ENCODE measurements at places on chromosomes 11 and 22.

- H3K36me3 ChIP-seq: no peaks in the 10 kb centered on the region
- H3K4me3 ChIP-seq: no peak overlapping the region
- no peak overlapping the region for H3K27ac ChIP-seq
- H3K27me3 ChIP-seq: no peaks in the 10 kb centered on the region
These were observed 57.1 kb downstream of the ST14 start for GRCh38 chr11:130216591-130217132.

DNA sequence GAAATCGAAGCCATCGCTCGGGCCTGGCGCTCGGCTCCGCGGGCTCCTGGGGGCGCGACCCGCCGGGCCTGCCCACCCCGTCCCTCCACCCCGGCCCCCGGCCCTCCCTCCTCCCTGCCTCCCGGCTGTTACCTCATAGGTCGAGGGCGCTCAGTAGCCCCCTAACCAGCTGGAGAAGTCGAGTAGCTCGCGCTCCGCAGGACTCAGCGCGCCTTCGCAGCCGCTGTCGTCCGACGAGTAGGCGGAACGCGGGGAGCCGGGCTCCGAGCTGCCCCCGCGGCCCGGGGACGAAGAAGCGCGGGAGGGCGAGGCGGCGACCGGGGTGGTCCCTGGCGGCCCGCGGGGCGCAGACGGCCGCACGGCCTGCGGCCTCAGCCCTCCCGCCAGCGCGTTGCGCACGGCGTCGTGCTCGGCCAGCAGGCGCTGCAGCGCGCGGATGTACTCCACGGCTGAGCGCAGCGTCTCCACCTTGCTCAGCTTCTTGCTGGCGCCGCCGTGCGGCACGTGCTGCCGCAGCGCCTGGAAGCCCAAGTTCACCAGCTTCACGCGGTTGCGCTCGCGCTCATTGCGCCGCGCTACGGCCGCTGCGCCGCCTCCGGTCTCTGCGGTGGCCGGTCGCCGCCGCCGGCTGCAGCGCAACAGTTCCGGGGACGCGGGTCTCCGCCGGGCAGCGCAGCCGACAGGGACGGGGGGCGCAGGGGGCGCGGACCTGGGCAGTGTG lies 627 bp downstream of the ASCL2 start:
- H3K4me3 ChIP-seq: no peak overlapping the region
- peak; percentile 87 for DNase-seq
- H3K27ac ChIP-seq: no peak overlapping the region
- no peaks in the 10 kb centered on the region for H3K4me1 ChIP-seq
- peaks cover 28% of the 10 kb centered on the region for H3K27me3 ChIP-seq

DNA sequence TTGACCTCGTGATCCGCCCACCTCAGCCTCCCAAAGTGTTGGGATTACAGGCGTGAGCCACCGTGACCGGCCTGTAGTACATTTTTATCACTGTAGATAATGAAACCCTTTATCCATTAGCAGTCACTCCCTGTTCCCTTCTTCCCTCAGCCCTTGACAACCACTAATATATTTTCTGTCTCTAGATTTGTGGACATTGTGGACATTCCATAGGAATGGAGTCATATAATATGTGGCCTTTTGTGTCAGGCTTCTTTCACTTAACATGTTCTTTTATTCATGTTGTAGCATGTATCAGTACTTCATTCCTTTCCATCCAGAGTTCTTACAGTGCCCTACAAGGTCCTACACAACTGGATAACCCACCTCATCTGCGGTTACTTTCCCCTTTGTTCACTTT lies 30.5 kb downstream of the RRM1 start:
- no peaks in the 10 kb centered on the region for H3K27me3 ChIP-seq
- peaks cover 4% of the 10 kb centered on the region for H3K36me3 ChIP-seq
- no peak for DNase-seq
- H3K4me3 ChIP-seq: no peak overlapping the region

DNA sequence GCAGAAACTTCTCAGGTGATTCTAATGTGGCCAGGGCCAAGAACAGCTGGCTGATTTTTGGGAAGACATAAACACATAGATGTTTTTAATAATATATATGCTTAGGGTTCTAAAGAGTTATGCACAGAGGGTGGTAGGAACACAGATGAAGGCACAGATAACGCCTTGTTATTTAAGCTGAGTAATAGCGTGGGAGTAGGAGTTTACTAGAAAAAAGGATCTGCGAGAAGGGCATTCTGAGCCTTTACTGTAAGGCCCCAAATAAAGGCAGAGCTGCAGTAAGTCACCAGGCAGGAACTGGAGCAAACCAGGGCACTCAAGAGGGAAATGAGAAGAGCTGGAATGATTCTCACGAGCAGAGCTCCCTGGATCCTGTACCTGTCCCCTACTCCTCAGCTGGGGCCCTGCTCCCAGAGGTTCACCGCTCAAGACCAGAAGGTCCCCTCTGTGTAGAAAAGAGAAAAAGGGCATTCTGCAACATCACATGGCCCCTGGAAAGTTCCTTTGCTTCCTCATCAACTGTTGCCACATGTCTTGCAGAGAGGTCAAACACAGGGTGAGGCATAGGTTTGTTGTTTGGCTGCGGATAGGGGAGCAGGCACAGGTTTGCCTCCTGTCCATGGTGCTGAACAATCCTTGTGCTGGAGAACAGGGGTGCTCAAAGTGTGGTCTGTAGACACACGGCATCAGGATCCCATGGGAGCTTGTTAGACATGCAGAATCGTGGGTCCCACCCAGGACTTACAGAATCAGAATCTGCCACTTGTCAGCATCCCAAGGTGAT lies 125.7 kb downstream of the TENM4 start:
- H3K4me3 ChIP-seq: no peak overlapping the region
- H3K27me3 ChIP-seq: no peaks in the 10 kb centered on the region
- no peaks in the 10 kb centered on the region for H3K4me1 ChIP-seq
- DNase-seq: peak; percentile 70
- H3K36me3 ChIP-seq: no peaks in the 10 kb centered on the region

GRCh38 chr22:19275919-19276600 lies 15.5 kb downstream of the CLTCL1 start:
- H3K4me1 ChIP-seq: no peaks in the 10 kb centered on the region
- no peak for DNase-seq
- H3K36me3 ChIP-seq: no peaks in the 10 kb centered on the region
- no peaks in the 10 kb centered on the region for H3K27me3 ChIP-seq
- H3K27ac ChIP-seq: no peak overlapping the region
- no peak overlapping the region for H3K4me3 ChIP-seq

DNA sequence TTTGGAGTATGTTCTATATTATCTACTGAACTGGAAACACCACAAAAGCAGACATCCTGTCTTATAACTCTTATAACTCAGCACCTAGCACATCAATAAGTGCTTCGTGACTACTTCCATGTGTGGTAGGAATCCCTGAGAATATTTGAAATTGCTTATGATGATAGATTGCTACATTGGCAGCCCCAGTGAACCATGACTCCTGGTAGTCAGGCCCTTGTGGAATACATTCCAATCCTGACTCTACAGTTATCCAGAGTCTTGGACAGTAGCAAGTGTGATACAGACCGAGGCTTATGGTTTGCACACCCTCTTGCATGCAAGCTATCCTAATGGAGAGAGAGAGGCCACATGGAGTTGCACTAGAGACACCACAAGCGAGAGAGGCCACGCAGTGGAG lies 59.5 kb upstream of the PHF21A start:
- no peak for DNase-seq
- H3K36me3 ChIP-seq: no peaks in the 10 kb centered on the region
- no peak overlapping the region for H3K4me3 ChIP-seq
- H3K27ac ChIP-seq: no peak overlapping the region

- H3K27ac ChIP-seq: no peak overlapping the region
- H3K4me1 ChIP-seq: no peaks in the 10 kb centered on the region
- peak; percentile 26 for DNase-seq
- no peaks in the 10 kb centered on the region for H3K36me3 ChIP-seq
These were observed 16.4 kb upstream of the PAMR1 start for GRCh38 chr11:35541621-35542375.

GRCh38 chr11:60844870-60845221 lies 2.9 kb downstream of the CCDC86 start:
- DNase-seq: no peak
- H3K4me1 ChIP-seq: peaks cover 11% of the 10 kb centered on the region
- H3K36me3 ChIP-seq: peaks cover 2% of the 10 kb centered on the region
- H3K27me3 ChIP-seq: no peaks in the 10 kb centered on the region
- no peak overlapping the region for H3K4me3 ChIP-seq

DNA sequence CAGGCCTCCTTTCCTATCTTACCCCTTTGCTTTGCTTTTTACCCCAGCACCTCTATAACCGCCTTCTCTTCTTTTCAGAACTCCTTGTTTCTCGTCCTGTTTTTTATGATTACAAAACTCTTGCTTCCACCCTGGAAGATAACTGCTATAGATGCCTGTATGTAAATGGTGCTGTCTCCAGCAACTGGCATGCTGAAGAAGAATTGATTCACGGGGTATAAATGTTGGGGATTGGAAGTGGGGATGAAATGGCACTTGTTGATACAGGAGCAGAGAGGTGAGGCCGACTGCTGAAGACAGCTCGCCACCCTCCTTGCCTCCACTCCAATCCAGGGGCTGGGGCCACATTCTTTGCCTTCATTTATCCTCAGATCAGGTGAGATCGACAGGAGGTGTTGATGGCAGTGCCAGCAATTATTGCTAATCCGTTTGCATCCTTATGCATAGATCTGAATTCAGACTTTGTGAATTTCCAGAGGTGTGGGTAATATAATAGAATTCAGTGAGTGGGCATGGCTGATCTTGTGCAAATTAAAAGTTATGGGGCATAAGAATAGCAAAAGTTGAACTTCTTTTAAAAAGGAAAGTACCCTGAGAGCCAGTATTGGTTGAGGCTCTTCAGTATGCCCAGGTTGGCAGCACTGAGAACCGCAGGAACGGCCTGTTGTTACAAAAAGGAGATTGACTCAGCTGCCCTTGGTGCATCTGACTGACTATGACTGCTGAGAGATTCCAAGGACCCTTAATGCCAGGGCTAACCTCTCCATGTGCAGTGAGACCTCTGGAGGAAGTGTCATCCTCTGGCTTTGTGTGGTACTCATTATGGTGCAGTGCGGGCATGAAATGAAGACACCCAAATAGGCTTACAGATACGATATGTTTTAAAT lies 5.3 kb downstream of the NEAT1 start:
- no peak for DNase-seq
- no peaks in the 10 kb centered on the region for H3K36me3 ChIP-seq
- no peak overlapping the region for H3K4me3 ChIP-seq
- H3K27ac ChIP-seq: no peak overlapping the region
- H3K27me3 ChIP-seq: no peaks in the 10 kb centered on the region

GRCh38 chr22:49499433-49500075 lies 328.1 kb downstream of the BRD1 start:
- no peaks in the 10 kb centered on the region for H3K27me3 ChIP-seq
- no peak overlapping the region for H3K27ac ChIP-seq
- peak; percentile 37 for DNase-seq
- no peak overlapping the region for H3K4me3 ChIP-seq
- H3K36me3 ChIP-seq: no peaks in the 10 kb centered on the region

DNA sequence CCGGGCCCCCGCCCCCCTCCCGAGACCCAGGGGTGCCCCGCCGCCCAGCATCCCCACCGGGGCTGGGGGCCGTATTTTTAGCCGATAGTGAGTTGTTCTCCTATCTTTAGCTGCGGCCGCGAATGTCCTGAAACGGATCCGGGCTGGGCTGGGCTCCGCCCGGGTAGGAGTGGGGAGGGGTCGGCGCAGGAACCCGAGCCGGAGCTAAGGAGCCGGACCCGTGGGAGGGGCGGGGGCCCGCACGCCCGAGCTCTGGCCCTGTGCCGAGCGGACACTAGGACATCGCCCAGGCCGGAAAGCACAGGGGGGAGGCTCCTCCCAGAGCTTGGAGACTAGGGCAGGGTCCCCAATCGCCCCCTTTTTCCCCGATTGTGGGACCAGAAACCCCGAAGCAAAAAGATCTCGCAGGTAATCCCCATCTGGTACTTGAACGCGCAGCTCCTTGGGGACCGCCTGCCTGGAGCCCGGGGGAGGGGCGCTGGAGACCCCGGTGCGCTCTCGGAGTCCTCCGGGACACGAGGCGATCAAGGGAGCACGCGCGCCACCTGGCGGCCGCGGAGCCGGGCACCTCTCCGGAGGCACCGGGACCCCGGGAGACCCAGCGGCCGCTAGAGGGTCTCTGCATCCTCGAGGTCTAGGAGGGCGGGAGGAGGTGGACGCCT lies 669 bp downstream of the CDC42EP2 start:
- peak overlapping the region; percentile 45 for H3K4me3 ChIP-seq
- peak; percentile 89 for DNase-seq
- H3K4me1 ChIP-seq: peaks cover 8% of the 10 kb centered on the region
- H3K27ac ChIP-seq: peak overlapping the region; percentile 55
- H3K27me3 ChIP-seq: no peaks in the 10 kb centered on the region

DNA sequence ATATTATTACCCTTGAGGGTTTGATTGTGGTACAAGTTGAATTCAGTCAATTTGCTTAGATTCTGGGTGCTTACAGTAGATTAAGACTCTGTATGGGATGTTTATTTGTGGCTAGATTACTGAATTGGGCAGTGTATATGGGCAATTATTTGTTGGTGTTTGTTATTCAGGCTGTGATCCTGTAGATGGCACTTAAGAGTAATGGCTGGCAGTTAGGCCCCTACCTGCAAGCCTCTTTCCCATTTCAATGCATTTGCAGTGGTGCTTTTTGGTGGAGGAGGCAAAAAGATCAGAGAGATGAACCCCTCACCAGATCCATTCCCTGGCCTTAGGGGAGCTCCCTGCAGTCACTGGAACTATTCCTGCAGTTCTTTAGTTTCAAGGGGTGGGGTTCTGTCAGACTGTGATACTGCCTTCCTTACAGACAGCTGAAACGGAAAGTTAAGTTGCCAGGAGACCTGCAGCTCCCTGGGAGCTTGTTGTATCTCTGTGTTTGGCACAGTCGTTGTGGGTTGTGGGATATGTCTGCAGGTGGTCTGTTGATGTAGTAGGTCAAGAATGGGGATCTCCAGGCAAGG lies 199.5 kb downstream of the AASDHPPT start:
- no peak overlapping the region for H3K4me3 ChIP-seq
- no peak overlapping the region for H3K27ac ChIP-seq
- peak; percentile 55 for DNase-seq

GRCh38 chr11:46272816-46273427 lies 4.5 kb upstream of the CREB3L1 start:
- no peak overlapping the region for H3K4me3 ChIP-seq
- H3K27ac ChIP-seq: no peak overlapping the region
- DNase-seq: no peak
- H3K4me1 ChIP-seq: peaks cover 6% of the 10 kb centered on the region
- H3K36me3 ChIP-seq: no peaks in the 10 kb centered on the region
- no peaks in the 10 kb centered on the region for H3K27me3 ChIP-seq

DNA sequence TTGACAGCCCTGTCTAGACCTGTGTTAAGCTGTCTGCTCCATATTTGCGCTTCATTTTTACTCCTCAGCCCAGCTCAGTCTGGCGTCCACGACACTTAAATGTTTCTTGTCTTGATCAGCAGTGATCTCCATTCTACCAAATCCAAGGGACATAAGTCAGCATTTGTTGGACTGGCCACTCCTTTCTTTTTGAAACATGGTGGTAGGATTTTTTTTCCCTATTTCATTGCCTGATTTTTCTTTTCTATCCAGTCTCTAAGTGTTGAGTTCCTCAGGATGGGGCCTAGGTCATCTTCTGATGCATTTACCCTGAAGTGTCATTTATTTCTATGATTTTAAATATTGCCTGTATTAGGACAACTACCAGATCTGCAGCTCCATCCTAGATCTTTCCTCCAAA lies 873 bp downstream of the NCAPH2 start:
- H3K4me1 ChIP-seq: no peaks in the 10 kb centered on the region
- H3K4me3 ChIP-seq: peak overlapping the region; percentile 98
- no peak for DNase-seq

GRCh38 chr11:107821199-107821927 lies 37.2 kb downstream of the SLC35F2 start:
- H3K4me3 ChIP-seq: no peak overlapping the region
- H3K27me3 ChIP-seq: no peaks in the 10 kb centered on the region
- DNase-seq: no peak

All from mesendoderm (in vitro differentiated cells).